Endothelial cell (in vitro differentiated cells): ENCODE measurements at places on chromosomes 3 and 15.

DNA sequence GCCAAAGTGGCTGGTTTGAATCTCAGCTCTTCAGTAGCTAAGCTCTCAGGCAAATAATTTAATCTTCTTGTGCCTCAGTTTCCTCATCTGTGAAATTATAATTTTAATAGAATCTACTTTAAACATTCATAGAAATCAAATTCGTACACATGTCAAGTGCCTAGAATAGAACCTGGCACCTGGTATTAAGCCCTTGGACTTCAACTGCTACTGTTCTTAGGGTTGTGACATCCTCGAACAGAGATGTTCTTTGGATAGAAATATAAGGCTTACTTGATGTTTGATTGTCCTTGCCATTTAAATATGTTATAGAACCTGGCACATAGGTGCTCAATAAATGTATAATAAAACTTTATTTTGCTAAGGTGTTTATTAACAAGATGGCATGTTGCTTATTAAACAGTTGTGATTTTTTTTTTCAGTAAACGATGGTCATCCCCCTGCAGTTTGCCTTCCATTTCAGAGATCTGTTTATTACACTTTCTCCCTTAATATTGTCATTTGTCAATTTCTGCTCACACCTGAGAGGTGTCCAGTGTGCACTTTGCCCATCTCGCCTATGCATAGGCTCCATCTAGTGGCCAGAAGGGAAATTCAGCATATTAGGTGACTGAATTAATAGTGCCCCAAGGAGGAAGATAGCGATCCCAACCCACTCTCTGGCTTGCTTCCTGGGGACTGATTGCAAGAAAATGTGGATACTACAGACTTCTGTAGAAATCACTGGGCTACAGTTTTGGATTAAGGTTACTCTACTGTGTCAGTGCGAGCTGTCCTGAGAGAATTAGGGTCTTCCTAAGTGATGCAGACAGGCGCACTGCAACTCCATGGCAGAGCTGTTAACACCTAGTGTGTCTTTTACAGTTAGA lies 10.7 kb downstream of the IGF1R start:
- peak; percentile 33 for DNase-seq

DNA sequence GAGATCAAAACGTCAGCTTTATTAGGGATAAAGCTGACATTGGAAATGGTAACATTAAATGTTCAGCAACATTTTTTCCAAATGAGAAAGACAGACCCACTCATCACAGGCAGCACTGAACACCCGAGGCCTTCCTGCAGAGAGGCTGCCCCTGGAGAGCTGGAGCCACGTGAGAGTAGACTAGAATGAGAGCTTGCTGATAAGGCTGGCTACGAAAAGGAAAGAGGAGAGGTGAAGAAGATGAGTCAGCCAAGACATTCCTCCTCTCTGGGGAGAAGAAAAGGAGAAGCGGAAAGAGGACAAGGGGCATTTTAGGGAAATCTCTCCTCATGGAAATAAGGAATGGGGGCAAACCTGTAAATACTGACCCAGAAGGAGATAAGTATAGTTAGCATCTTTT lies 7.3 kb downstream of the CYP19A1 start:
- DNase-seq, result no peak

GRCh38 chr15:66014635-66015182 lies 145.4 kb downstream of the RAB11A start:
- no peak for DNase-seq

- no peak for DNase-seq
Observed at GRCh38 chr3:69720824-69721223, 18.4 kb upstream of the MITF start.

GRCh38 chr15:82829234-82829633 lies 19.8 kb downstream of the WHAMM start:
- no peak for DNase-seq

- DNase-seq, result no peak
Observed at GRCh38 chr3:116947148-116947547, 237.6 kb downstream of the TUSC7 start.

- DNase-seq, result no peak
Observed at GRCh38 chr15:39269821-39270220, 311.1 kb upstream of the THBS1 start.

GRCh38 chr15:89912145-89912673 lies 543 bp downstream of the ARPIN start:
- peak; percentile 30 for DNase-seq

- DNase-seq, result no peak
Observed at GRCh38 chr3:192957441-192958021, 39.9 kb upstream of the MB21D2 start.

DNA sequence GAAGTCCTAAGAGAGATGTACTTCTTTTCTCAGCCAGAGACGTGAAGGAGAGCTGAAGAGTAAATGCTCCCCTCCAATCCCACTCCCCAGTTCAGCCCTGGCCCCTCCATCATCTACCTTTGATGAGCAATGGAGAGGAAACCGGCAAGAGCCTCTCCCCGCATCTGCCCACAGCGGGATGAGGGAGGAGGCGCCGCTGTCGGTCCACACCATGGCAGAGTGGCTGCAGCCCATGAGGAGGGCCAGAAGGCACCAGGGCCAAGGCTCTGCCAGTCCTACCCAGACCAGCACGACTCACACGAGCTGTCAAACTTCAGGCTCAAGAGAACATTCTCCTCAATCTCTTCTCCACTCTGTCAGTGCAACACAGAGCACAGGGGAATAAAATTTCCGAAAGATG lies 129.8 kb downstream of the OSBPL10 start:
- no peak for DNase-seq

DNA sequence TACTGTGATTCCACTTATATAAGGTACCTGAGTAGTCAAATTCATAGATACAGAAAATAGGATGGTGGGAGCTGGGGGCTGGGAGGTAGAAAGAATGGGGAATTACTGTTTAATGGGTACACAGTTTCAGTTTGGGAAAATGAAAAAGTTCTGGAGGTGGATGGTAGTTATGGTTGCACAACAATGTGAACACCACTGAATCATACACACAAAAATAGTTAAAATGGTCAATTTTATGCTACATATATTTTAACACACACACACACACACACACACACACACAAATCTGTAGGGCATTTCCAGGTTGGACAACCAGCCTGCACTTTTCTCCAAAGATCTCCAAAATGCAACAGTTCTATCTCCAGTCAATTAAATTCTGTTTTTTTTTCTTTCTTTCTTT lies 1.4 kb downstream of the CCDC32 start:
- DNase-seq, result no peak

DNA sequence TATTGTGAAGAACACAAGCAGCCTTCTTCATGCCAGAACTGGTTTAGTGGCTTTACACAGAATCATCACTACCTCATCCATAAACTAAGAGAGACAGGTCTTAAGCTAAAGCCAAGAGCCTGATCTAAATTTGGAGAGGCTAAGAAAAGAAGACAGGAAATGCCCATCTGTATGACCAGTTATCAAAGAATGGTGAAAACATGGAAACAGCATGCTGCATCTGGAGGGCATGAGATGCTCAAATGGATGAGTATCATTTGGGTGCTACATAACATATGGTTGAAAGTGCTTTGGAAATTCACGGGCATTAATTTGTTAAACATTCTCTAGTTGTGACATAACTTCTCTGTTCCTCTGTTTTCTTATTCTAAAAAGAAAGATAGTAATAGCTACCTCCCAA lies 112.5 kb downstream of the CPNE4 start:
- no peak for DNase-seq

GRCh38 chr3:179526989-179527391 lies 35.7 kb upstream of the ACTL6A start:
- peak; percentile 67 for DNase-seq

- no peak for DNase-seq
Observed at GRCh38 chr3:197953325-197953724, 3.3 kb downstream of the RPL35A start.

DNA sequence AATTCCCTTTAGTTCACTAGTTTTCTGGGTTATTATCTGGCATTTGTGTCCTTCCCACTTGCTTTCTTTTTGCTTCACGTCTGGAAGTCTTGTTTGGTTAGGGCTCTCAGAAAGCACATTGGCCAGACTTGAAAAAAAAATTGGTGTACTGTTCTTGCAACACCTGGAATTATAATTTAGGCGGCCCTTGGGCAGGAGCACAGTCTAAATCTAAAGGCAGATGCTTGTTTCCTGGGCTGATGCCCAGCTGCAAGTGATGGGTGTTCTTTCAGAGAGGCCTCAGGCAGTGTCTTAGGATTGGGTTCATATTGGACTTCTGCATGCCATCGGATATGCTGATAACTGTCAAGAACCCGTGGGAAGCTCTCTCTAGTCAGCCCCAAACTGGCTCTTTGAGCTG lies 521.5 kb downstream of the PDCD6IP start:
- no peak for DNase-seq

- DNase-seq, result peak; percentile 67
Observed at GRCh38 chr3:184241447-184242296, 7.1 kb downstream of the ALG3 start.
